Progenitor cell of endocrine pancreas (in vitro differentiated cells): ENCODE measurements at places on chromosomes 16 and 17. TPM values are rescaled to one million over a fixed set of nuclear protein-coding genes. Genes with fewer than 3 reads are reported as not detected.
A peak's percentile ranks its signal among the peaks of the same experiment; 100 is the strongest.

- DNase-seq: no peak
These were observed 7.8 kb upstream of the C17orf99 start for GRCh38 chr17:78138204-78139060.

DNA sequence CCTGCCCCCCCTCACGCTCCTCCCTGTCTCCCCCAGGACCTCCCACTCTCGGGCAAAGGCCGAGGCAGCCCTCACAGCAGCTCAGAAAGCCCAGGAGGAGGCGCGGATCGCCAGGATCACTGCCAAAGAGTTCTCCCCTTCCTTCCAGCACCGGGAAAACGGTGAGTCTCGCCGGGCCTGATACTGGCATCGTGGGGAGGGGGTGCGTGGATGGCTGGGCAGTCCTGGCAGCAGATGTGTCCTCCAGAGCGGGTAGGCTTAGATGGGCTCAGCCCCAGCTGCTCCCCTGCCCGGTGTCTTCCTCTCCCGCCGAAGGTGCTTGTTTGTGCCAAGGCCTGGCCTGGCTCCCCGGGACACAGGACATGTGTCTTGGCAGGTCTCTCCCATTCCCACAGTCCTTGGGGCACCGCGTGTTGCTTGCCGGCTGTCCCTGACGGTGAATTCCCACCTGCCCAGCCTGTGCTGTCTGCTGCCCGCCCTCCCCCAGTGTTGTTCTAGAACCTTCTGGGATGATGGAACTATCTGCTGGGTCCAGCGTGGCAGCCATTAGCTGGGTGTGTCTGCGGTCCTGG lies 81.6 kb downstream of the KLHDC4 start:
- DNase-seq: no peak

DNA sequence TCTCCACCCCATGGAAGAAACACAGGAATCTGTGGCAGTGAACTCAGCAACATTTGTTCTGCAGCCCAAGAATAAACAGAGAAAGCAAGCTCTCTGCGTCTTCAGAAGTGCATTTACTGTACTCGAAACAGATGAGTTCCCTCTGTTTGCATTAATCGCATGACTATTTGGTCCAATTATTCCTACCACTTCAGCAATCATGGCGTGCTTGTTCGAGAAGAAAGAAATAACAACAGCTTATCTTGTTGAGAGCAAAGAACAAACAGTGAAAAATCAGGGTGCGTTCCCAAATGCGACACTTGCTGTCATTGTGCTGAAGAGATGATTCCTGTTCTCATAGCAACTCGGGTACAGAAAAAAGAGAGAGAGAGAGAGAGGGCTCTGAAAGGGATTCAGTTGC lies 445.3 kb upstream of the MAF start:
- DNase-seq: no peak

- DNase-seq: no peak
These were observed 72.2 kb upstream of the MPHOSPH6 start for GRCh38 chr16:82242201-82242600.

CDYL2 gene
- 17.0 and 19.9 TPM in 2 replicates for total RNA-seq

DNA sequence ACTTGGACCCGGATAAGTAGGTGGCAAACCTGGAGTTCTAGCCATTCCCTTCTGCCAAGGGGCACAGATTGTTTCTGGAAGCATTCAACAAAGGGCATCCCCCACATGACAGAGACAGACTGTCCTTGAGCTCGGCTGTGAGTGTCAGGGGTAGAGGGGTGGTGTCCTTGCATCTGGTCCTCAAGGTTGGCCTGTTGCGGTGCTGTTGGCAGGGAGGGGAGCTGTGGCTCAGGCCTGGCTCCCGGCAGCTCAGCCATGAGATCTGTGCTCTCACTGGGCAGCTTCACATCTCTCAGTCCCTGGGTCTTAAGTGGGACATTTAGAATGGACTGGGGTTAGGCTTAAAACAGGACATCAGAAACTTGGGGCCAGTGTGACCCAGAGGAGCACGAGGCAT lies 20.4 kb downstream of the CCDC182 start:
- no peak for DNase-seq

DNA sequence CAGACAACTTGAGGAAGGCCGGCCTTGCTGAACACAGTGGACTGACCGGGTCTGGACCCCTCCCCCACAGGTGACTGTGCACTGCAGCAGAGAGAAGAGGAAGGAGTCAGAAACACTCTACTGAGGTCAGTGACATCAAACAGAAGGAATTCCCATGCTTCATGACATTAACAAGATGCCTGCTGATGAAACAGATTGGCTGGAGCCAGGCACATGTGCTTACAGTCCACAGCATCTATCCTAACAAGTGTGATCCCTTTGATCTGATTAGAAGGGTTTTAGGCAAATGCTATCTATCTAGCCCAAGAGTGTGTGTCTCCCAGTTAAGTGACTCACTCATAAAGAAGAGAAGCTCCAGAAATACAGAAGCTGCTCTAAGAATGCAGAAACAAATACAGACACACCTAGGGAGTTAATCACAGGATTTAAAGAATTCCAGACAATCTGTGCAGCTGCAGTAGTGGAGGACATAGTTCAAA lies 90.2 kb downstream of the SYCE1L start:
- DNase-seq: no peak

DNA sequence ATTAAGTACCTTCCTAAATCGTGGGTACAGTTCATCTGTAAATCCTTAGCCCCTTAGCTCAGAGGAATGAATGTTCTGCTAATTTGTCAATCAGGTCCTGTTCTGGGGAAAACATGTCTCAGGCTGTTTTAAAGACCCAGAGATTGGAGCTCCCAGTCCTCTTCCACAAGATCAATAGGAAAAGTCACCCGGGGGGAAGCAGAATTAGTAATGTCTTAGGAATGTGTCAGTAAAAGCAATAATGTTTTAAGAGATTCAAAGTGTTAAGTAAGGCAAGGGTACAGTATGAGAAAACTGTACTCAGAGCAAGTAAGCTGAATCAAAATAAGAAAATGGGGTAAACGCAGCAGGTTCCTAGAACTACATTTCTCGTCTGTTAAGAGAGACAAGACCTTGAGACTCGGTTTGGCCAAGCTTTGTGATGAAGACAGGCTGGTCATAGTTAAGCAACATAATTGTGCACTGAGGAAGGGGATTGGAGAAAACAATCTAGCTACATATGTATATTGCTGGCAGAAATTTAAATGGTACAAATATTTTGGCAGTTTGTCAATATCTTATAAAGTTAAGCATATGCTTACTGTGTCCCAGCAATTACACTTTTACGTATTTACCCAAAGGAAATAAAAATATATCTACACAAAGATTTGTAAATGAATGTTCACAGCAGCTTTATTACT lies 192.9 kb upstream of the C17orf78 start:
- no peak for DNase-seq

MSLN gene
- total RNA-seq: 0.50 TPM in 1 of 2 replicates, not detected in the other

MOSMO gene
- 14.8 and 15.7 TPM in 2 replicates for total RNA-seq

- DNase-seq: no peak
These were observed 2.4 kb downstream of the MBTD1 start for GRCh38 chr17:51257150-51258081.

DNA sequence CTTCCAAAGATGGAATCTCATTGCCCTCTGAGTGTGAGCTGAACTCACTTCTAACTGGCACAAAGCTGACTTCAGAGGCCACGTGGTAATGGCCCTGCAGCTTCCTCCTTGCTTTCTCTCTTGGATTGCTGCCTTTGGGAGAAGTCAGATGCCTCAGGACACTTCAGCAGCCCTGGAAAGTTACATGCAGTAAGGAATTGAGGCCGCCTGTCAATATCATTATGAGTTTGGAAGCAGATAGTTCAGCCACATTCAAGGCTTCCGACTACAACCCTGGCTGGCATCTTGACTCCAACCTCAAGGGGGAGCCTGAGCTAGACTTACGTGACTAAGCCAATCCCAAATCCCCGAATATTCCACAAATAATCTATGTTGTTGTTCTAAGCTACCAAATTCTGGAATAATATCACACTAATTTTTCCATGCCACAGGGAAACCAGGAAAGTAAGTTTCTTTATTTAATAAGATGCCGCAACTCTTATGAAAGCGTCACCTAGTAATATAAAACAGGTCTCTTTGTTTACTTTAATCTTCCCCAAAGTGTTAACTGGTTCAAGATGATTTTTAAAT lies 13.6 kb downstream of the CEP20 start:
- no peak for DNase-seq

FCSK gene
- total RNA-seq: 18.8 and 21.1 TPM in 2 replicates

TLCD2 gene
- total RNA-seq: 2.7 and 2.9 TPM in 2 replicates

CDH15 gene
- not detected in 2 replicates for total RNA-seq

- no peak for DNase-seq
These were observed 19.9 kb downstream of the ZNHIT3 start for GRCh38 chr17:36506249-36506826.

DNA sequence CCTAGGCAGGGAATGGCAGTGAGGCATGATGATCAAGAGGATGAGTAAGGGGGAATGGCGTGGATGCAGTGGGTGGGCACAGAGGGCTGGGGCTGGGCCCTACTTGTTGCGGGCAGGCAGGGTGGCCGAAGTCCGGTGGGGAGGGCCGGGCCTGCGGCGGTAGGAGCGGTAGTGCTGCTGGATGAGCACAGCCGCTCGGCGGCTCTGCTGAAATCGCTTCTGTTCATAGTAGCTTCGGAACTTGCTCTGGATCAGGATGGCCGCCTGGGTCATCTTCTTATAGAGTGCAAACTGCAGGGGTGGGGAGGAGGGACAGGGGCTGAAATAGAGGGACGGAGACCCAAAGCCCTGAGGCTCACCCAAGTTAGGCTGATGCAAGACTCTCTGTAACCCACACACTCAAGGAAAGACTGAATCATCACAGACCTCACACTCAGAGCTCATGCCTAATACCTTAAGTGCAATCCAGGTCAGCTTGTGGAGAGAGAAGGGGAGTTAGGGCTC lies 1.5 kb upstream of the SPAG7 start:
- no peak for DNase-seq

DNA sequence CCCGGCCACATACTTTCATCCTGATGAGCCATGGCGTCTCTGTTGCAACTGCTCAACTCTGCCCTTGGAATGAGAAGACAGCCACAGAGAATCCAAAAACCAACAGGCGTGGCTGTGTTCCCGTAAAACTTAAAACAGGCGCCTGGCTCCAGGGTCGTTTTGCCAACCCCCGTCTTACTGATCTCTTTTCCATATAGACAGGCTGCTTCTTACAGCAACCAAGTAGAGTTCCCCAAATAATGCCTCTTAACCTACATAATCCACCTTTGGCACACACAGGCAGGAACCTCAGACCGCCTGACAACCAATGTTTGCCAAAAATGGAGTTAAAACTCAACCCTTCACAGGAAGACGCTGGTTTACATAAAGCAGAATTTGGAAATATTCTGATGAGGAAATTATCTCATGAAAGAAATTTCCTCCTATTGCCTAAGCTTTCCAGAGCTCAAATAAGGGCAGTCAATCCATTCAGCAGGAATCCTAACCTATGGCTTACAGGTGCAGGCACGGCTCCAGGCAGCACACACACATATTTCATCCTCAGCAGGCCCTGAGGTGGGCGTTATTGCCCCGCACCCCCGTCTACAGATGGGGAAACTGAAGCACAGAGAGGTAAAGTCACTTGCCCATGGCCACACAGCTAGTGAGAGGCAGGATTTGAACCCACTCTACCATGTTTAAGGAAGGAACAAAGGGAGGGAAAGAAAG lies 35.8 kb downstream of the LITAF start:
- DNase-seq: no peak

- DNase-seq: no peak
These were observed 70.6 kb downstream of the CYB5B start for GRCh38 chr16:69494991-69495392.

TAT gene
- total RNA-seq: not detected in 2 replicates

DNA sequence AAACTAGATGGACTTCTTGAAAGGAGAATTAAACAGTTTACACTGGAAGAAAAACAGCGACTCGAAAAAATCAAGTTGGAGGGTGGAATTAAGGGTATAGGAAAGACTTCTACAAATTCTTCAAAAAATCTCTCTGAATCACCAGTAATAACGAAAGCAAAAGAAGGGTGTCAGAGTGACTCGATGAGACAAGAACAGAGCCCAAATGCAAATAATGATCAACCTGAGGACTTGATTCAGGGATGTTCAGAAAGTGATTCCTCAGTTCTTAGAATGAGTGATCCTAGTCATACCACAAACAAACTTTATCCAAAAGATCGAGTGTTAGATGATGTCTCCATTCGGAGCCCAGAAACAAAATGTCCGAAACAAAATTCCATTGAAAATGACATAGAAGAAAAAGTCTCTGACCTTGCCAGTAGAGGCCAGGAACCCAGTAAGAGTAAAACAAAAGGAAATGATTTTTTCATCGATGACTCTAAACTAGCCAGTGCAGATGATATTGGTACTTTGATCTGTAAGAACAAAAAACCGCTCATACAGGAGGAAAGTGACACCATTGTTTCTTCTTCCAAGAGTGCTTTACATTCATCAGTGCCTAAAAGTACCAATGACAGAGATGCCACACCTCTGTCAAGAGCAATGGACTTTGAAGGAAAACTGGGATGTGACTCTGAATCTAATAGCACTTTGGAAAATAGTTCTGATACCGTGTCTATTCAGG lies 85.0 kb downstream of the C17orf58 start:
- DNase-seq: no peak

SPN gene
- total RNA-seq: 0.19 and 0.20 TPM in 2 replicates

DNA sequence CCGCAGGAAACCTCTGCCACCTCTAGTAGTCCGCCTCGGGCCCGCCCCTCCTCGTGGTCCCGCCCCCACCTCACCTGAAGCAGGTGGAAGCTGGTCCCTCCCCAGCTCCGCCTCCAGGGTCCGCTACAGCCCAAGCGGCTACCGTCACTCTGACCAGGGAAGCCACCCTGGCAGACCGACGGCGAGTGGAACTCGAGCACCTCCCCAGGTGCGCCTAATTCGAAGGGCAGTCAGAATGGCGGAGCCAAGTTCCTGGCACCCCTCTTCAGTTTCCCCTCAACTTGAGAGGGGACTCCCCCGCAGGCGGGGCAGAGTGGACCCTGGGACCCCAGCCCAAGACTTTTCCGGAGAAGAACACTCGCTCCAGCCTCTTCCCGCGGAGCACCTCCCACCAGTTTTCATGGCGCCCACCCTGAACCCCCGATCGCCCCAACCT lies 507 bp downstream of the FHOD1 start:
- peak; percentile 85 for DNase-seq

DNA sequence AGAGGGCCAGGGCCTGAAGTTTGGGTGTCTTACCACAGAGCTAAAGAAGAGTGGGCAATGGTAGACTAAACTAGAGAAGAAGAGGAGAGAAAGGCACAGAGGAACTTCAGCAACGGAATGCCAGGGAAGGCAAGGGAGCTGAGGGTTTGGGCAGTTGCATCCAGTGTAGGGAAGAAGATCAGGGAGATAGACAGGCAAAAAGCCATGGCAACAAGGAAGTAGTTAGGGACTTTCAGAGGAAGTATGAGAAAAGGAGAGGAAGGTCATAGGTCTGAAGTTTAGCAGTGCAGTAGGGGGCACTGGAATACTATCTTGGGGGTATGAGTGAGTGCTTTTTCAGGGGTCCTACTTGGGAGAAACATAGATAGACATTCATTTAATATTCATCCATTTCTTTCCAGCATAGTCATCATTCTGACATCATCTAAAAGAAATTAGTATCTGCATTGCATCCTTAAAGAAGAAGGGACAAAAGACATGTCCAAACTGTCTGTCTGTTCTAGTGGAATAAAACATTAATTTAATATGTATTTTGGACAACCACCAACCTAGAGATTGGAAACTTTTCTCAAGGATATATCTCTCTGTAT lies 2.2 kb upstream of the NF1 start:
- DNase-seq: no peak
